ENCODE measurements at places on chromosomes 11 and 22. TPM values are rescaled to one million over a fixed set of nuclear protein-coding genes. Genes with fewer than 3 reads are reported as not detected.

GRCh38 chr22:40015358-40015976 lies 20.7 kb downstream of the FAM83F start:
- DNase-seq = no peak

OR51E2 gene
- not detected for total RNA-seq

- no peak for DNase-seq
These were observed 99.8 kb downstream of the ATM start for GRCh38 chr11:108322666-108323065.

DNA sequence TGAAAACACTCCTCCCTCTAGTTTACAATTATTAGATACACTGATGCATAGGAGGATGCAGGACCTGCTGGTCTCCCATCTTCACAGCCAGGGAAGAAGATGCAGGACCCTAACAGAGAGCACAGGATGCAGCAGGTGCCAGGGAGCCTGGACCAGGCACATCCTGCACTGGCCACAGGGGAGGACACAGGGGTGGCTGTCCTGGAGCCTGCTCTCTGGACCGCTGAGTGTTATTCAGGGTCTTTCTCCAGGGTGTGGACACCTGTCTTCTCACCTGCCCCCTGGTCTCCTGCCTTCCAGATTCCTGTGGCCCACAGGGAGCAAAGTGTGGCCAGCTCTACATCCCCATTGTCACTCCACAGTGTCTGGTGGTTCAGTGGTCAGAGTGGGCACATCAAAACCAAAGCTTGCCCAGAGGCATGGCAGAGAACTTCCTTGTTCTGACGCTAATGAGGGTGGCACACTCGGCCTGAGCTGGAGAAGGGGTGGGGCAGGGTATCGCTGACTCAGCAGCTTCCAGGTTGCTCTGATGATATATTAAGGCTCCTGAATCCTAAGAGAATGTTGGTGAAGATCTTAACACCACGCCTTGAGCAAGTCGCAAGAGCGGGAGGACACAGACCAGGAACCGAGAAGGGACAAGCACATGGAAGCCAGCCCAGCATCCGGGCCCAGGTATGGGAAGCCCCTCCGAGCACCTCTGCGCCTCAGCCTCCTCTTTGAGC lies at the start of gene APOBEC3A:
TSS of gene APOBEC3A (plus strand) at position 564 of the 725 bp plus-strand sequence. CDS start at position 647, 83 bp downstream.
- no peak for DNase-seq

KDM4D gene
- 1.5 TPM for total RNA-seq

GRCh38 chr11:119369132-119369925 lies 12.2 kb downstream of the USP2 start:
- no peak for DNase-seq

GRCh38 chr22:24417200-24417599 lies 10.2 kb upstream of the ADORA2A start:
- no peak for DNase-seq

DNA sequence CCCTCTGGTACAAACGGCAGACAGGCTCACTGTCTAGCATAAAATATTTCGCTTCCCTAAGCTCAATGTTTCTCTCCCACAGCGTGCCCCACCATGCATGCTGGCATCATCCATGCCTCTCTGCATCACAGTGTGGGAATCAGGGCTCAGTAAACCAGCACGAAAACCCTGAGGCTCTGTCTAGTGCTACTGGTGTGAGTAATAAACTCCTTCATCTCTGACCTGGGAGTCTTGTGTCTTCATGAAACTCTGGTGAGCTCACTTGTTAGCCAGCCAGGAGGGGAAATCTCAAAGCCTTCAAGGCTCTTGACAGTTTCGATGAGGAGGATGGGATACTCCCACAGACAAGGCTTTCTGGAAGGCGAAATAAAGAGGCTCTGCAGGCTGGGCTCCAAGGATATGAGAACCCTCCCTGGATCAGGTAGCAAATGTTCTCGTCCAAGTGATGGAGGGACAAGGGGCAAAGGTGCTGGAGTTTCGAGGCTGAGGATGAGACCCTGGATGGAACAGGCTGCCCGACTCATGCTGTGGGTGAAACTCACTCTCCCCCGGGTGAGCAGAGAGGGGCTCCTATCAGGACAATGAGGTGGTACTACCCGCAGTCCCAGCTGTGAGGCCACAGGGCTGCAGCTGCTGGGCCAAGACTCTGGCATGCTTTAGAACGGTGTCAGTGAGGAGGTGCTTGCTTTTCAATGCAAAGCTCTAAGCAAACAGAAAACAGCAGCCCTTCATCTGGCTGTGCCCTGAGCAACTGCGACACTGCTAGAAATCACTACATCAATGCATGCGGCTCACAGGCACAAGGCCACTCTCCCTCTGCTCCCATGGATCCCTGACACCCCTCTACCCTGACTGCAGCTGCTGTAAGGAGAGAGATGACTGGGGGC lies 69.3 kb downstream of the SHANK2 start:
- DNase-seq = no peak

GRCh38 chr22:42696331-42696967 lies 24.2 kb downstream of the A4GALT start:
- no peak for DNase-seq

- DNase-seq = no peak
These were observed 12.7 kb upstream of the TMEM218 start for GRCh38 chr11:125123947-125124617.

GAB4 gene
- total RNA-seq = not detected

GRCh38 chr11:14906578-14906977 lies 14.5 kb upstream of the CYP2R1 start:
- DNase-seq = no peak

DNA sequence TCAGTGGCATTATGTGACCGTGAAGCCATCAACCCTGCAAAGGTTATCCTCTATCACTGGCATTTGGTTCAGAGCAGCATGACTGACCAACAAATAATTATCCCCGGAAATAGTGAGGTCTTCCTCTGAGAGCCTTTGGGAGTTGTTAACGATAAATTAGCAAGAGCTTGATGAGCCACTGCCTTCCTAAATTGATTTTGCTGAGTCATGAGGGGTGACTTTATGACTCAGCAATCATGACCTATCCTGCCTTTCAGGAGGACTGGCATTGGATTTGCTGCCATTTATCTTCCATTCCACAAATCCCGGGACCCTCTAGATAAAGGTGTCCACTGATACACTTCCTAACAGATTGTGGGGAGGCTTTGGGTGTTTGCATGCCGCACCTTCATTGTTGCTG lies 80.8 kb upstream of the MTNR1B start:
- DNase-seq = no peak

TMEM191B gene
- total RNA-seq = 0.48 TPM

DNA sequence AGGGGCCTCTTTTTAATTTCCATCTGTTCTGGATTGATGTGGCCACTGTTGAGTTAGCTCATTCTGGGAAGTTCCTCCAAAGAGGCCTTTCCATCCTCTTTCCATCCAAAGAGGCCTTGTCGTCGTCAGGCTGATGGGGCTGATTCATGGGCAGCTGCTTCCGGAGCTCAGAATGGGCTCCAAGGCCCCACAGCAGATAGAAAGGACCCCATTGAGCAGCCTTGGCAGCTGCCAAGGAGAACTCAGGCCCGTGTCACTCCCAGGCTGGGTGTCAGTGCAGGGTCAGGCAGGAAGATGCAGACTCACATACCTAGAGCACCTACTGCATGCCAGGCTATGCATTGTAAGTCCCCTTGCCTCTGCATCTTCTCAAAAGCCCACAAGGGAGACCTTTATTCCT lies 524.1 kb downstream of the MIAT start:
- DNase-seq = no peak

DNA sequence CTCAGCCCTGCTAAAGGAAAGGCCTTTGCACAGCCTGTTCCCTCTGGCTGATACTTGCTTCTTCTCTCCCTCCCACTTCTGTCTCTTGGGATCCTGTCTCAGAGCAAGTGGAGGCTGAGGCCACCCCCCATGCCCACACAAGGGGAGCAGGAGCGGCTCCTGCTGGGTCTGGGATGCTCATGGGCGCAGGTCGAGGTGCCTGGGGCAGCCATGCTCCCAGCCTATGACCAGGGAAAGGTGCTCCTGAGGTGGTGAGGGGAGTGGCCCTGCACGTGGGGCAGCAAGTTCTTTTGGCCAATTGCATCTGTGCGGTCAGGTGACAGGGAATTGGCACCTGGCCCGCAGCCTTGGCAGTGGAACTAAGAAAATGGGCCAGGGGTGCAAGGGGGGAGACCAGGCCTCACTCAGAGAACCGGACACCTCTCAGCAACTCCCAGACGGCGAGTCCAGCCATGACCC lies 1.5 kb downstream of the MAPK11 start:
- DNase-seq = no peak

Data from GM12878 (cell line).